ENCODE measurements at places on chromosomes 7 and 10.

DNA sequence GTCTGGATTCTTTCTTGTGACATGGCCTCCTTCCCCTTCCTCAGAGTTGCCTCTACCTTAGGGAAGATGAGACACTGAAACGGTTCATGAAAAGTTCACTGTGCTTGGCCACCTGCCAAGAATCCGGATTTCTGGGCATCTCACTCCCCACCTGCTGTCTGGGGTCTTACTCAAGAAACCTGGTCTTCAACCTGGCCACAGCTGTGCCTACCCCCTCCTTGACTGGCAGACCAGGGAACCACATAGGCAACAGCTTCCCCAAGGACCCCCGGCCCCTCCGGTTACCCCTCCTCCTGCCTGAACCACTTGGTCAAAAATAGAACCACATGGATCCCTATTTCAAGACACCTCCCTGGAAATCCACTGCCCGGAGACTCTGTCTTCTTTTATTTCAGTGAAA lies 58.7 kb upstream of the NANOS1 start:
- no peak for DNase-seq

- no peak for DNase-seq
These were observed 6.5 kb upstream of the PPIF start for GRCh38 chr10:79340646-79341244.

GRCh38 chr7:74338366-74339108 lies 49.3 kb downstream of the CLIP2 start:
- no peak for DNase-seq

GRCh38 chr10:54800741-54801421 lies at the start of gene PCDH15:
PCDH15 (minus strand) TSS chr10:54801231; CDS start chr10:54664262, 136,969 bp downstream.
- DNase-seq = peak; percentile 21

DNA sequence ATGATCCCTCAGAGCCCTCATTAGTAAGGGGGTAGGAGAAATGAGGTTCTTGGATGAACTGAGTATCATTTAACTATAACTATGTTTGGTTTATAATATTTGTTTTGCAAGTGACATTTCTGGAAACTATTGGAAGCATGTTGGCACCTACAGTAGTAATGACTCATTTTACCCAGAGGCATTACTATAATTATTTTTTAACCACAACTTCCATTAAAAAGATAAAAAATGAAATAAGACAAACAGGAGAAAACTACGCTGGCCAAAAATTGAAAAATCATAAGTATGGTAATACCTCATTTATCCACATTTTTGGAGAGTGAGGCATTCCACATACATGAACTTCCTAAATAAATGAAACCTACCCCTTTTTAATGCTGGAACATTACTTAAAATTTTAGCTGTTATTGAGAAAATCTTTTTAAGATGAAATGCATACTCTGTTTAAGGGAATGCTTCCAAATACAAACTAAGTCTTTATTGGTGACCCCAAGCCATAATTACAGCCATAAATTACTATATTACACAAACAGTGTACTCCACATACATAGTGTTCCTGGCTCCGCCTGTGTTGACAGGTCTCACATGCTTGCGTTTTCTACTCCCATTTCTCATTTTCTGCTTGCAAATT lies 84.6 kb upstream of the CAPZA2 start:
- no peak for DNase-seq

DNA sequence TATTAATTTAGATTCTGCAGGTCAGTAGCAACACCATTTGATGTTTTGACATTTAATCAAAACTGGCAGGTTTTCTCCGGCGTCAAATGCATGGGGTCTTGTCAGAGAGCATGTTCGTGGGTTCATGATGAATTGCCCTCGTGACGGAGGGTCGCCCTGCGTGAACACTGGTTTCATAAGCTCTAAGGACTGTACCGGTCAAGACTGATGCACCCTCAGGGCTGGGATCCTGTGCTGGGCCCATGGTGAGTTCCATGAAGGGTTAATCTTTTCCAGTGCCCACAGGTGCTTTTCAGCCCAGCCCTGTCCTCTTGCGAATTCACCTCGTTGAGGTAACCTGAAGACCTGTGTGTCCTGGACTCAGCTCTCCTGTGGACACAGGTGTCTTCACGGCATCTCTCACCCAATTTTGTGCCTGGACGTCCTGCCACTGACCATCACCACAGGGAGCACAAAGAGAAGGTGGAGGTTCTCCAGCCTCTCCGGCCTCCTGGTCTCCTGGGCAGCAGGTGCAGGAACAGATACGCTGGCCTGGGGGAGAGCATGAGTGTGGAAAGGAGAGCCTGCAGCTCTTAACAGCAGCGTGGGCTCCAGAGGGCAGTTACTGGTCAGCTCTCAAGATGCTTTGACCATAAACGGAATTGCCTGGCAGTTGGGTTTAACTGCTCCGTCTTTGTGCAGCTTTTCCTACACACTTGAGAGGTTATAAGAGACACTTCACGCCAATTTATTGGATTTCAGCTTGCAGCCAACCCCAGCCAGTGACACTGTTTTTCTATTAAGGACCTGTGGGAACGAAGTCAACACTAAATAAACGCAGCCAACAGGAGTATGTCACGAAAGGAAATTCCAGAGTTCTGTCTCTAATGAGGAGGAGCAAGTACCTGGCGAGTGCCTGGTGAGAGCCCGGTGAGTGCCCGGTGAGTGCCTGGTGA lies 37.4 kb upstream of the CFAP46 start:
- no peak for DNase-seq

GRCh38 chr7:2092279-2092678 lies 140.5 kb downstream of the MAD1L1 start:
- no peak for DNase-seq

- DNase-seq = no peak
These were observed 218.4 kb downstream of the GLRX3 start for GRCh38 chr10:130354573-130354954.

GRCh38 chr10:51700228-51700817 lies 928 bp upstream of the CSTF2T start:
- DNase-seq = no peak

DNA sequence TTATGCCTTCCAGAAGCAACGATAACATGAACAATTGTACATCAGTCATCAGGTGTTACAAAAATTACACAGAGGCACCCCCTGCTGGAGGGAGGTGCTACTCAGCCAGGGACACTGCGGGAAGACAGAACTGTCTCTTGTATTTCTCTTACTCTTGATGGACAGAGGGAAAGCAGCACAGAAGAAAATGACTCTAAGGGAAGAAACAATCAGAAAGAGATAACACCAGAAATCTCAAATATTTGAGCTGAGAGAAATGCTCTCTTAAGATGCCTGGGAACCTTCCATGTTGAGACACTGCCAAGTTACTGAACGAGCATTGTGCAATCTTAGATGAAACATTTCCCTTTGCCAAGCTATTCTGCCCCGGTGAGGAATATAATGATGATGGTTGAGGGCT lies 227.6 kb upstream of the NPSR1 start:
- DNase-seq = no peak

DNA sequence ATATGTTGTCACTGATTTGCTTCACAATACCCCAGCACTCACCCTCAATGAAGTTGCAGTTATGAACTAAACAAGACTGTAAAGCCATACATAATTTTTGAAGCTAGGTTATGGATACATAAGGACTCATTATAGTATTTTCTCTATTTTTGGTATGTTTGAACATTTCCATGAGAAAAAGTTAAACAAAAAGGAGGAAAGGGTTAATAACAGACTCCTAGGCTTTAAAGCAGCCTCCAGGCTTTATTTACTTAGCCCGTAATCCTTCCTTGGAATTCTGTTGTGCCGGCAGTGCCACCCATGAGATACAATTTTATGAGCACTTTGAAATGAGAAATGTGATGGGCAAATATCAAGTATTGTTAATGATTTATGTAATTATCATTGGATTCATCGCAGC lies 2.1 kb upstream of the DENND11 start:
- no peak for DNase-seq

DNA sequence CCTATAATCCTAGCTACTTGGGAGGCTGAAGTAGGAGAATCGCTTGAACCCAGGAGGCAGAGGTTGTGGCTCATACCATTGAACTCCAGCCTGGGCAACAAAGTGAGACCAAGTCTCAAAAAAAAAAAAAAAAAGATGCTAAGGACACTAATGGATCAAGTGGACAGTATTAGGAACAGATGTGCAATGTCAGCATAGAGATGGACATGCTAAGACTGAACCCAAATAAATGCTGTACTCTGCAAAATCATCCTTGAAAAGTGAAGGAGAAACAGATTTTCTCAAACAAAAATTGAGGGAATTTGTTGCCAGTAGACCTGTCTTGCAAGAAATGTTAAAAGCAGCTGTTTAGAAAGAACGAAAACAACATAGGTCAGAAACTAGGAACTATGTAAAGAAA lies 194.5 kb downstream of the USP6NL start:
- no peak for DNase-seq

DNA sequence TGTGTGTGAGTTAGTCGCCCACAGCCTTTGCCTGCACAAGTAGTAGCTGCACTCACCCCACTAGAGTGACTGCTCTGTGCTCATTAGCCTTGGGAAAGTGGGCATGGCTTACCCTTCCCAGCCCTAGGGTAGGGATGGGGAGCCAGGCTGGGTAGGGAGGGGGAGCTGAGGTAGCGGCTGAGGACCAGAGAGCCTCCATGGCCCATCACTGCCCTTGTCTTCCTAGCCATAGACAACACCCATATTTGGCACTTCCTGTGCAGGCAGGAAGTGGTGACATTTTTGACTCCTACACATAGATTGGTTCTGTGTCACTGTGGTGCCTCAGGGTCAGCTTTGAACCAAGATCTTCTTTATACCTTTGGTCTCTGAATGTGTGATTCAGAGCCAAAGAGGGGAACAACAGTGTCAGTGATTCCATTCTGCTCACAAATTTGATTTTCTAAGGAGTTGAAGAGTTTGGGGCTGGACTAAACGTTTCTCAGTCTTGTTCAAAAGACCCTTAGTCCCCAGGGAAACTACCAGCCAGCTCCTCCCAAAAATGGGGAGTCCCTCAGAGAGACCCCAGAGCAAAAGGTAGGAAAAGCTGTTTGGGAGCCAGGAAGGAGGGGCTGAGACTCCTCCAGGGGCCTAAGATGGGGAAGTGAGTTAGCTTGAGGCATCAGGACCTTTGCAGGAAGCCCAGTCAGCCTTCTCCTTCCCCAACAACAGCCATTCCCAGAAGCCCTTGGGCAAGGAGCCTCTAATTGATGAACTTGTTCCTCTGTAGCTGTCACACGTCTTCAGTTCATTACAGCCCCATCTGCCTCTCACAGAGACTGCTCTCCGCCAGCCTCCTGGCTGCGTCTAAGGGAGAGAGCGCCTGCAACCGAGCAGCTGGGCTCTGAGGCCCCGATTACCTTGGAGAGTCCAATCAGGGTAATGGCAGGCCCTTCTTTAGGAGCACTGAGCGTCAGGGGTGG lies 135.0 kb downstream of the CDH23 start:
- no peak for DNase-seq

- no peak for DNase-seq
These were observed 64.1 kb upstream of the INSIG1 start for GRCh38 chr7:155233311-155234157.

DNA sequence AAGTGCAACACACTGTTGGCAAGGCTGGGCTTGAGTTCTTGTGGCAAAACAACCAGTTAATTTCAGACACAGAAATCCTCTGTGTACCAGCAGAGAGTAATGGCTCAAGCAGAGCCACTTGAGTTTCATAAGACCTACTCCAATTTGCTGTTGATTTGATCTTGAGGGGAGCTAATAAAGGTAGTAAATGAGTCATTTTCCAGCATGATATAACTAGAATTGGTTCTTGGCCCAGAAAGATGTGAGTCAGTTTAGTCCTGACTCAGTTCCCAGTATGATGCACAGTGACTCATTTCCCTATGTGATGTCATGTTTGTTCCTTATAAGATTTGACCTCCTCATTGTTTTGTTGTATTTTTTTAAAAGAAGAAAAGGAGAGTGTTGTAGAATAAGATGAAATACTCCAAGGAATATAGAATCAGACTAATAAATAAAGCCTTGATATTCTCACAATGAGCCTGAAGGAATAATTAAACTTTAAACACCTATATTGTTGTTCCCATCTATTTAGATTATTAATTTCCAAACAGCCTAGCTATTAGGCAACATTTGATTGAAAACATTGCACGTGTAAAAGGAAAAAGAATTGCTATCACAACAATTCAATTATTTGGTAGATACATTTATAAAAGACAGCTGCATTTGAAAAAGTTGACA lies 186.2 kb downstream of the REEP3 start:
- no peak for DNase-seq

Data from anterior cingulate cortex (tissue), 58 donors.